ENCODE measurements at places on chromosomes 3 and 15.

DNA sequence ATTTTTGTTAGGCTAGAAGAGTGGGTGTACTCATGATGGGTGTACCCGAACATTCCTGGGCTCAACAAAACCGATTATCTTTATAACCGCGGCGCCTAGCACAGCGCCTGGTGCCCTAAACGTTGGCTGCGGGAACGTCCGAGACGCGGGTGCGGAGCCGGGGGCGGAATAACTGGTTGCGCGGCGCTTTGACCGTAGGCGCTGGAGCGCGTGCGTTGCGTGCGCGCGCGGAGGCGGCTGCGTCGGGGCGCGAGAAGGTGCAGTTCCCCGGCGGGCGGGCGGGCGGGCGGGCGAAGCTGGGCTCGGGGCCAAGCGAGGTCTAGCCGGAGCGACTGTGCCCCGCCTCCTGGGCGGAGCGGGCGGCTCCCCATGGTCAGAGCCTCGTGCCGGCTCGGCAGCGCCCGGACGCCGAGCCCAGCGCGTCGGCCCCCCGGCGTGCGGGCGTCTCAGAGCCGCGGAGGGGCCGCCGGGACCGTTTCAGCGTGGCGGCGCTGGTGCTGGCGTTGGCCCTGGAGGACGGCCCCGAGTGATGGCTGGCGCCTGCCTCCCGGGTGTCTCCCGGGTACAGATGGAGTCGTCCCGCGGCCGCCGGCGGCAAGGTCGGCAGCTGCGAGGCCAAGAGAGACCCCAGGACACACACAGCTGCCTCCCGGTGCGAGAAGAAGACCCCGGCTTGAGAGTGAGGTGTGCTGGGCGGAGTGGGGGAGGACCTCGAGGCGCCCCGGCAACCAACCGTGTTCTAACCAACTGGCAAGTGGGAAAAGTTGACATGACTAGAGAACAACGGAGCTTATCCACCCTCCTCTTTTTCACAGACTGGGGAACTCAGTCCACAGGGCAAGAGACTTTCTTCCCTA, at the start of gene PLAAT1:
Gene PLAAT1, plus strand, starts transcription at position 373 of the 857 bp plus-strand sequence. CDS start 14,429 bp downstream, outside the sequence.
- DNase-seq, result peak; percentile 5

GRCh38 chr15:69163141-69163669, 2.8 kb downstream of the GLCE start:
- DNase-seq, result no peak

GRCh38 chr15:78977091-78977571, 32.3 kb upstream of the CTSH start:
- DNase-seq, result no peak

- DNase-seq, result no peak
These were observed 54.2 kb downstream of the FLNB start for GRCh38 chr3:58062472-58062871.

DNA sequence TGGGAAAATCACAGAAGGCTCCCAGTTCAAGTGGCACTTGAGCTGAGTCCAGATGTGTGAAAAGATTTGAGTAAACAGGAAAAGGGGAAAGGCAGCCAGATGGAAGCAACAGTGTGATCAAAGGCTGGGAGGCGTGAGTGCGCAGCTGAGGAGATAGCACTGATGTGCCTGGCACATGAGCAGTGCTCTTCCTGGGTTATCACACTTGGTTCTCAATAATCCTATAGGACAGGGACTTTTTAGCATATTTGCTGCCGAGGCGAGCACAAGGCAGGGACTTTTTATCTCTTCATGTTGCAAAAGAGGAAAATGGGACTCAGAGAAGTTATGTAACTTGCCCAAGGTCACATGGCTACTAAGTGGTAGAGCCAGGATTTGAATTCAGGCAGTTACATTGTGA, 39.6 kb downstream of the CORO2B start:
- DNase-seq, result no peak

DNA sequence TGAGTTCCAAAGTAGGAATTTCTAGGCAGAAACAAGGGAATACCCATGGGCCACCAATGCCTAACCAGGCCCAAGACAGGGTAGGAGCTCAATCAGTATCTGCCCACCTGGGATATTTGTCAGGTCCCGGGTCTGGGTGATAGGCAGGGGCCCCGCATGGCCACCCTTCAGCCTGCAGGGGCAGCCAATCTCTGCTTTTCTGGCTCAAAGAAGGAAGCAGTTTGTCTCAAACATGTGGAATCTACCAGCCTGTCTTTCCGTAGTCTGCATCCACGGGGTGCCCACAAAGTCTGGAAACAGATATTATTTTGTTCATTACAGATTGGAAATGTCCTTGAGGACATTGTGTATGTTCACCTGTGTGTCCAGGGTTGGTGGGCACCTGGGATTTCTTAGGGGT, 56.2 kb downstream of the CEMIP start:
- DNase-seq, result no peak
